ENCODE measurements at places on chromosomes 4 and X. TPM values are rescaled to one million over a fixed set of nuclear protein-coding genes. Genes with fewer than 3 reads are reported as not detected.

The ARHGAP24 gene
- 52.5 TPM for total RNA-seq

The MAOB gene
- total RNA-seq, result 0.72 TPM

The LONRF3 gene
- total RNA-seq, result 0.36 TPM

The ARR3 gene
- not detected for total RNA-seq

The TBC1D14 gene
- total RNA-seq, result 39.4 TPM

The HSFX4 gene
- total RNA-seq, result not detected

The ARHGAP36 gene
- not detected for total RNA-seq

The COL4A5 gene
- total RNA-seq, result 0.36 TPM

The PRDM8 gene
- total RNA-seq, result 5.0 TPM

All from osteoblast (primary cell).